ENCODE measurements at places on chromosomes 1 and 21. TPM values are rescaled to one million over a fixed set of nuclear protein-coding genes. Genes with fewer than 3 reads are reported as not detected.

The ZNF648 gene
- total RNA-seq = not detected

The AMY1C gene
- not detected for total RNA-seq

The PROX1 gene
- total RNA-seq = 16.1 TPM

The RIPPLY3 gene
- 0.39 TPM for total RNA-seq

The DIRAS3 gene
- total RNA-seq = 20.8 TPM

The CTH gene
- 11.0 TPM for total RNA-seq

The HSD3B2 gene
- 2,261 TPM for total RNA-seq

DNA sequence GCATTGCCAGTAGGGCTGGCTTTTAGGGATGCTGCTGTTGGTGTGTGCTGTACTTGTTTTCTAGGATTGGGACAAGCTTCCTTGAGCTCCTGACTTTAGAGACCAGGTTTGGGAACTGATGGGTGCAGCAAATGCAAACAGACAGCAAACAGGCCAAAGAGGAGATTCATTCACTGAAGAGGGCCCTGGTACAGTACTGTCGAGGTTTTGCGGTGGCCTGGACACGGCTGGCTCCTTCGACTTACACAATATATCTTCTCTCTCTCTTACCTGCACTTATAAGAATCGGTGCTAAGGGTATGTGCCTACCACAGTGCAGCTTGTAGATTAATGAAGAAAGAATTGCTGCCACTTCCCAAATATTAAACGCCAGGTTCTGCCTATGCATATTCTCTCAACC lies 44.6 kb downstream of the ATP1A1 start:
- H3K36me3 ChIP-seq = no peaks in the 10 kb centered on the region
- peak overlapping the region; percentile 12 for H3K27ac ChIP-seq
- no peaks in the 10 kb centered on the region for H3K27me3 ChIP-seq

- H3K36me3 ChIP-seq = no peaks in the 10 kb centered on the region
- H3K4me3 ChIP-seq = peak overlapping the region; percentile 63
- no peaks in the 10 kb centered on the region for H3K27me3 ChIP-seq
- no peak overlapping the region for H3K27ac ChIP-seq
- DNase-seq = peak; percentile 63
- H3K4me1 ChIP-seq = peaks cover 13% of the 10 kb centered on the region
Observed at GRCh38 chr21:45973475-45974072, 8.0 kb upstream of the COL6A1 start.

DNA sequence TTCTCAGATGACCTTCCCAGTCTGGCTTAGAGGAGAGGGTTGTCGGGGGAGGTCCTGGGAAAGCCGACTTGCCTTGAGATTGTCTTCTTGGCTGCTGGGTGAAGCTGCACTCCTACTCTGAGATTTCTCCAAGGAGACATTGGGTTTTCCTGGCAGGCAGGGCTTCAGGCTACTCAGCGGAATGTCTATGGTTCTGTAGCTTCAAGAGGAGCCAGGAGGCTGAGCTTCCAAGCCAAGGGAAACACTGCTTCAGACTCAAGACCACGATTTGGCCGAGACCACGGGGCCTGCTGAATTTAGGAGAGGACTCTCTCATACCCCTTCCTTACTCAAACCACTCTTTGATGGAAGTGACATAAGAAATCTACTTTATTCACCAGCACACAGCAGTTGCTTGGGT lies 67.8 kb downstream of the NTMT2 start:
- no peak overlapping the region for H3K27ac ChIP-seq
- H3K36me3 ChIP-seq = no peaks in the 10 kb centered on the region
- H3K4me1 ChIP-seq = no peaks in the 10 kb centered on the region

- no peak overlapping the region for H3K4me3 ChIP-seq
- H3K36me3 ChIP-seq = no peaks in the 10 kb centered on the region
- no peak overlapping the region for H3K27ac ChIP-seq
- H3K27me3 ChIP-seq = no peaks in the 10 kb centered on the region
- no peak for DNase-seq
Observed at GRCh38 chr1:17369466-17369865, 2.5 kb upstream of the PADI6 start.

DNA sequence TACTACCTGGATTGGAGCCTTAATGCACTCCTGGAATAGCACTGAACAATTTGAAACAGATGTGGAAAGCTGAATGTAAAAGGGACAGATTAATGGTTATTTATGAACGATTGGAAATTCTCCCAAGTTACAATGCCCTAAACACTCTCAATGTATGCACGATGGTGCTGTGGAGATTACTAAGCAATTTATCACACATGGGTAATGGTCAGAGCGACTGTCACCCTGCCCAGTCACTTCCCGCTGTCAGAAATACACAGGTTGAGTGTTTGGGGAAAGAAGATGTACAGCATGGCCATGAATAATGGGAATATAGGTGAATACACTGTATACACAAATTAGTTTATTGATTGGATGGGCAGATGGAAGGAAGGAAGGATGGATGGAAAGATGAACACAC lies 342.4 kb downstream of the VAV3 start:
- H3K27ac ChIP-seq = no peak overlapping the region
- no peak for DNase-seq
- no peaks in the 10 kb centered on the region for H3K36me3 ChIP-seq
- no peaks in the 10 kb centered on the region for H3K4me1 ChIP-seq
- H3K27me3 ChIP-seq = no peaks in the 10 kb centered on the region

- no peak overlapping the region for H3K27ac ChIP-seq
- H3K27me3 ChIP-seq = no peaks in the 10 kb centered on the region
- no peak for DNase-seq
- H3K36me3 ChIP-seq = no peaks in the 10 kb centered on the region
- H3K4me3 ChIP-seq = no peak overlapping the region
Observed at GRCh38 chr1:31567956-31568570, 8.3 kb upstream of the TINAGL1 start.

DNA sequence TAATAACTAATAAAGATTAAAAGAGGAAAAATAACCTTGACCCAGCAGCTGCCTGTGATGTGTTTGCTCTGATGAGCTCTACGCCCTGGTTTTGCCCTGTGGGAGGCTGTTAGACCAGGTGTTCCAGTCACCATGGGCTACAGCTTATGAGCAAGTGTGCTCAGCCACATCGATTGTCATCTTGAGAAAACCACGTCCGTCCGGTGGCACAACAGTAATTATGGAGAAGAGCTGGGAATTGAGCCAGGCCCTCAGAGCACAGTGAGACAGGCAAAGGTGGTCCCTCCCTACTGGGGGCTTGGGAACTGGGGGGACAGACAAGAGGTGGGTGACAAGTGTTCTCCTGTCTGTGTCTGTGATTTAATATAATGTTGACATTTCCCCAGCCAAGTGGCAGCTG lies 420.5 kb downstream of the MATN1 start:
- no peak overlapping the region for H3K27ac ChIP-seq
- H3K27me3 ChIP-seq = no peaks in the 10 kb centered on the region
- H3K4me1 ChIP-seq = no peaks in the 10 kb centered on the region
- H3K4me3 ChIP-seq = no peak overlapping the region
- H3K36me3 ChIP-seq = no peaks in the 10 kb centered on the region

DNA sequence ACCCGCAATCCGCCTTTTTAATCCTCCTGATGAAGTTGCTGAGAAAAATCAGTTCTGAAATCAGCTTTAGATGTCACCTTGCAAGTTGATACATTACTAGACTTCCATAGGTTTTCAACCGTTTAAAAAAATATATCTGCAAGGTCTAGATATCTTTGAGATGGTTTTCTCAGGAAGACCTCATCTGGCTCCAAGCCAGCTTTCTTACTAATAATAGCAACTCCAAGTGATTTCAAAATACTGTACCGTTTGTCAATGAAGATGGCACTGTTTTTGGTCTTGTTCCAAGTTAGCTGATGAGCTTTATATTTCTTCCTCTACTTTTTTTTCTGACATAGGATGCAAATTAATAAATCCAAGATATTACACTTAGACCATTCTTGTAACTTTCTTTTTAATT lies 40.3 kb downstream of the LRRC8C start:
- H3K27ac ChIP-seq = no peak overlapping the region
- H3K27me3 ChIP-seq = no peaks in the 10 kb centered on the region
- peaks cover 30% of the 10 kb centered on the region for H3K4me1 ChIP-seq
- H3K4me3 ChIP-seq = no peak overlapping the region

DNA sequence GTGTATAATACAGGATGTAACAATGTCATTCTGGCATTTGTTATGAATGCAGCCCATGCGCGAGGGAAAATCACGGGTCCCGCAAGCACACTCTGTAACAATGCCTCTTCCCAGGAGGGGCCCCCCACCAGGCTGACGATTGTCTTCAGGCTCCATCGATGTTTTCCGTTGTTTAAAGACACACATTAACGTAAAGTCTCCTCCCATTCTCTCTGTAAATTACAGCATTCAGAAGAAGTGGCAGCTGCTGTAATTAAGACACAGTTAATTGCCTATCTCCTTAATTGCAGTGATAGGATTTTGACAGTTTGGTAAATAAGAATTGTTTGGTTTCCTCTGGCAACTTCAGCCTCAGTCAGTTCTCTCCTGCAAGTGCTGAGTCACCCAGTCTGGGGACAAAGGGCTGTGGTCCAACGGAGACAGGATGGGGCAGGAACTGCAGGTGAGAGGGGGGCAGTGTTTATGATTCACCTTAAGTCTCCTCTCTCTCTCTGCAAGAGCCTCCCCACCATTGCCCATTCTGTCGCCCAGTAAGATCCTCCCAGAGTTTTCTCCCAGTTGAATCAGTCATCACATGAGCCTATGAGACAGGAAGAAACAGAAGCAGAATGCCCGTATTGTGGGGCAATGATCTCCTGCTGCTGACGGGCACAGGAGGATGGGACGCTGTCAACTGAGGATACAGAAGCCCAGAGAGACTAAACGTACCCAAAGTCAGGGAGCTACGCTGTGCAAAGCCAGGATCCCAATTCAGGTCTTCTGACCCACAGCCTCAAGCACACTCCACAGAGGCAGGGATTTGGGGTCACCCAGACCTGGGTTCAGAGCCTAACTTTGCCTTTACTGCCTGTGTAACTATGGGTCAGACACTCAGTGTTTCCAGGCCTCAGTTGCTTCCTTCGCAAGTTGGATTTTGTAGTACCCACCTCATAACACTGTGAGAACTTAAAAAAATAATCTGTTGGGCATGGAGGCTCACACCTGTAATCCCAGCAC lies 110.0 kb downstream of the ADSS2 start:
- no peaks in the 10 kb centered on the region for H3K27me3 ChIP-seq
- DNase-seq = no peak
- H3K27ac ChIP-seq = no peak overlapping the region
- no peak overlapping the region for H3K4me3 ChIP-seq
- no peaks in the 10 kb centered on the region for H3K4me1 ChIP-seq

- H3K27me3 ChIP-seq = no peaks in the 10 kb centered on the region
- no peak for DNase-seq
- no peaks in the 10 kb centered on the region for H3K4me1 ChIP-seq
- no peak overlapping the region for H3K4me3 ChIP-seq
- no peaks in the 10 kb centered on the region for H3K36me3 ChIP-seq
Observed at GRCh38 chr1:37410815-37411214, 63.6 kb upstream of the ZC3H12A start.

GRCh38 chr1:42730988-42731387 lies 9.0 kb downstream of the CLDN19 start:
- H3K36me3 ChIP-seq = no peaks in the 10 kb centered on the region
- no peaks in the 10 kb centered on the region for H3K4me1 ChIP-seq
- no peaks in the 10 kb centered on the region for H3K27me3 ChIP-seq
- no peak overlapping the region for H3K27ac ChIP-seq
- no peak overlapping the region for H3K4me3 ChIP-seq
- DNase-seq = no peak

Measured in adrenal gland (tissue), 19 donors.